ENCODE measurements at places on chromosomes 6 and 20.

- no peak for DNase-seq
These were observed 139.8 kb upstream of the BACH2 start for GRCh38 chr6:90436403-90436802.

DNA sequence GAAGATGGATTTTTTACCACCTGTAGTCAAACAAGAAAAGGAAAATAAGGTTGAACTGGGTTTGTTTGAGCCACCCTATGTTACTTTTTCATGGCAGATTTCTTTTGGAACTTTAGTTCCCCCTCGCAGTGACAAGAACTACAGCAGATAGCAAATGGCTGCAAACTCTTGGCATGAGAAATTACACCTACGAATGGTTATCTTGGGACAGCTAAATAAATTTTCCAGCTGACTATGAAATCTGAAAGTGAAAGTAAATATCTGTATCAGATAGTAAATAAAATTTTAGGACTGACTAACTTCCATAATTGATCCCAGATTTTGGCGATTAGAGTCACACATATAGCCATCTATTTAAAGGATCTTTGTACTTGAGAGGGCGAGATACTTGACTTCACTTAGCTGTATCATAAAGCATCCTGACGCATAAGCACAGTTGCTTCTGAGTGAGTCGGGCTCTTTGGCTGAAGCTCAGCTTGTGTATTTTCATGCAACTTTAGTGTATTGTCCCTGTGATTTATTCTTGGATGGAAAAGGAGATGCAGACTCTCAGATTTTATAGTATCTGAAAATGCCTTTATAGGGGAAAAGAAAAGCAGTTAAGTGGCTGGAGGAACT, 125.3 kb upstream of the B3GAT2 start:
- DNase-seq, result no peak

GRCh38 chr20:19823216-19823615, 65.2 kb downstream of the RIN2 start:
- no peak for DNase-seq

DNA sequence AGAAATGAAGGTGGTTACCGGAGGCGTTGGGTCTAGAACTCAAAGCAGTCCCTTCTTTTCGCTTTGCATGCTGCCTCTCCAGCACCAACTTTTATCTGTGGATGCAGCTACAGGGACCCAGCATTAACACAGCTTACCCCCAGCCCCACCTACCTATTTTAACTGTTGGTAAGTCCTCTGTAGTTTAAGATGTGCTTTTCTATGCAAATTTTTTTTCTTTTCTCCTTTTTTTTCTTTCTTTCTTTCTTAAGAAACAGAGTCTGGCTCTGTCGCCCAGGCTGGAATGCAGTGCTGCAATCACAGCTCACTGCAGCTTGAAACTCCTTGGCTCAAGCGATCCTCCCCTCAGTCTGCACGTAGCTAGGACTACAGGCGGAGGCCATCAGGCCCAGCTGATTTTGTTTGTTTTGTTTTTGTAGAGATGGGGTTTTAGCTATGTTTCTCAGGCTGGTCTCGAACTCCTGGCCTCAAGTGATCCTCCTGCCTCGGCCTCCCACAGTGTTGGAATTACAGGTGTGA, 6.5 kb upstream of the USP45 start:
- no peak for DNase-seq

GRCh38 chr6:55886185-55886836, 10.9 kb upstream of the BMP5 start:
- no peak for DNase-seq

DNA sequence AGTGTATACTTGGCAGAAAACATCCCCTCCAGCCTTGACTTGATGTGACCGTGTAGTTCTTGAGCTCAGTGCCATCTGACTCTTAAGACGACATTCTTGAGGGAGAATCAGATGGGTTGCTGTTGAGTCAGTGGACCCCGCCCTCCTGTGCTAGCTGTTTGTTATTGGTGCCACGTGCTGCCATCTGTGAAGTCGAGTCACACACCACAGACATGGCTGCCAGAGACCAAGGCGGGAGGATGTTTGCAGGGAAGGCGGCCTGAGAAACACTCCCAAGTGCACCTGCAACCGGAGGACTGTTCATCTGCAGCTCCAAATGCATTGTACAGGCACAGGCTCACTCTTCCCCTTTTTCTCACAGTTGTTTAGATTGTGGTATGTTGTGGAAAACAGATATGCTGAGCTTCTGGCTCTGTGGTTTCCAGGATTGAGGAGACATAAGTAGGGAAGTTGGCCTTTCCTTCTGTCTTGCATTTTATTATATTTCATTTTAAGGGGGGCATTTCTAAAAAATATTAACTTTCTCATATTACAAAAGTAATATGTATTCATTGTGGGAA, 345.3 kb upstream of the ZFP64 start:
- DNase-seq, result no peak

DNA sequence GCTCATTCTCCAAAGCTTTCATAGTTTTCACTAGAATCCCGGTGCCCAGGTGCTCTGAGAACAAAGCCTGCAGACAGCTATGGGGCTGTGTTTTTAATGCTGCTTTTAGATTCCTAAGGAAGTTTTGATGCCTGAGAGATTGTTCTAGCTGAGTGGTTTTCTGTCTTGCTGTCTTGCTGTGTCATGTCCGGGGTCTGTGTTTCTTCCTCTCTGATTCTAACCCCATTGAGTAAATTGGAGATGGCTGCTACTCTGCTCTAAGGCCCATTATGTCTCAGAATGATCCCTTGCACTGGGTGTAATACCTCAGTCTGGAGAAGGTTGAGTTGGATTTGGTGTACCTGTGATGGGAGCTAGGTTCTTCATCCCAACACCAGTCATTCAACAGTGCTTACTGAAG, 63.4 kb downstream of the ARID1B start:
- no peak for DNase-seq

DNA sequence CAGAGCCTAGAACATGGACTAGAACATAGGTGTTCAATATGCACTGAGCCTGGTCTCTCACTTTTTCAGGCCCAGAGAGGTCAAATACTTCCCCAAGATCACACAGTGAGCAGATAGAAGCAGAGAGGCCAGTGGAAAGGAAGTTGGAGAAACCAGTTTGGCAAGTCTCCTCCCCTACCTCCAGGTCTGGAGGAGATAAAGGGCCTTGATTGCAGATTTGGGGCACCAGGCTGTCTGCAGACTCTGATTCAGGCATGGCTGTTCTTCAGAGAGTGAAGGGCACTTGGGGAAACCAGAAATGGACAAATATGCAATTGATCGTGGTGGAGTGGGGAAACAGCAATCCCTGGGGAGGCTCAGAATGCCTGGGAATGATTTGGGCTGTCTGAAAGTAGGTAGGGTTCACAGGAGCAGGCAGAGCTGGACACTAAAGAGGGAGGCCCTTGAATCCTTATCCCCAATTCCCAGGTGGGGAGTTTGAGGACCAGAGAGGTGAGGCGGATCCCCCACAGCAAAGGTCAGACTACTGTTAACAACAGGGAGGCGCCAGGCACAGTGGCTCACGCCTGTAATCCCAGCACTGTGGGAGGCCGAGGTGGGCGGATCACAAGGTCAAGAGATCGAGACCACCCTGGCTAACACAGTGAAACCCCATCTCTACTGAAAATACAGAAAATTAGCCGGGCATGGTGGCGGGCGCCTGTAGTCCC, 2.3 kb downstream of the PEDS1 start:
- no peak for DNase-seq

GRCh38 chr6:137820425-137820824, 46.6 kb upstream of the TNFAIP3 start:
- no peak for DNase-seq

GRCh38 chr6:110509617-110510241, 33.3 kb upstream of the SLC22A16 start:
- DNase-seq, result no peak

GRCh38 chr20:41054070-41054846, 25.6 kb downstream of the TOP1 start:
- no peak for DNase-seq

DNA sequence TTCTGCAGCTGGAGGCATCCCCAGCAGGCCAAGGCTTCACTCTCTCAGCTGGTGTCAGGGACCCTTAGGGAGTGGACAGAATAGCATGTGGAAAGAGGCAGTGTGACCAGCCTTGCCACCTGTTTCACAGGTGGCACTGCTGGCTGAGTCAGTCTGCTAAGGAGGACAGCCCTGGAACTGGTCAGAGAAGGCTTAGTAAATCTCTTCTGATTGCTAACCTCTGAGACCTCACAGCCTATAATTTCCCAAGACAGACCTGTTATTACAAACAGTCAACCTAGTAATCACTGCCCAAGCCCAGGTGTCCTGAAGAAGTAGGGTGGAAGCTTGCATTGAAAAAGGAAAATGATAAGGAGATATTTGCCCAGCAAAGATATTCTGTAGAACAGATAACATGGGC, 26.4 kb upstream of the PAQR8 start:
- DNase-seq, result no peak

GRCh38 chr6:88174906-88175305, 8.8 kb upstream of the CNR1 start:
- DNase-seq, result no peak

- no peak for DNase-seq
These were observed 975 bp upstream of the PPT2 start for GRCh38 chr6:32152769-32153563.

DNA sequence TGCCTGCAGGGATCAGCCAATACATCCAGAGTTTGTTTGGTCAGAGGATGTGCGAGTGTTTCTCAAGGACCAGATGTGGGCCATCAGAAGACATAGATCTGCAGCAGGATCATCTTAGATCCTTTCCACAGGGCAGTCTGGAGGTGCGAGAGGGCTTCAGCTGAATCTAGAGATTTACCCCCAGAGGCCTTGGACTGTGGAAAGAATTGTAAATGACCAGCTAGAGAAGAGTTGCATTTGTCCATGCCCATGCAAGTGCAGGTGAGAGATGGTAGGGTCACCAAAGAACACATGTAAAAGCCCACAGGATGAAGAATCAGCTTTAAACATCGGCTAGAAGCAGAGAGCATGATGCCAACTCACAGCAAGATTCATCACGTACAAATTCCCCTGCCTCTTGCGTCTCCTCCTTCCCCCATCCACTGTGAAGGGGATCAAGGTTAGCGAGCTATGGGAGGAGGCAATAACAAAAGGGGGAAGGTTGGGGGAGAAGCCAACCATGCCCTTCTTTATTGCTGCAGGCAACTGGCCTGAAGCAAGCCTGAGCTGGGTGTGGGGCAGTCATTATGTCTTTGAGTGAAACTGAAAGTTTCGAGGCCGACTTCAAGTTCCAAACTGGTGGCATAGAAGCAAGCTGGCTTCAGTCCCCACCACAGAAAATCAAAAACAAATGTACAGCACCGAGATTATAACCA, 83.5 kb downstream of the SCML4 start:
- DNase-seq, result no peak

DNA sequence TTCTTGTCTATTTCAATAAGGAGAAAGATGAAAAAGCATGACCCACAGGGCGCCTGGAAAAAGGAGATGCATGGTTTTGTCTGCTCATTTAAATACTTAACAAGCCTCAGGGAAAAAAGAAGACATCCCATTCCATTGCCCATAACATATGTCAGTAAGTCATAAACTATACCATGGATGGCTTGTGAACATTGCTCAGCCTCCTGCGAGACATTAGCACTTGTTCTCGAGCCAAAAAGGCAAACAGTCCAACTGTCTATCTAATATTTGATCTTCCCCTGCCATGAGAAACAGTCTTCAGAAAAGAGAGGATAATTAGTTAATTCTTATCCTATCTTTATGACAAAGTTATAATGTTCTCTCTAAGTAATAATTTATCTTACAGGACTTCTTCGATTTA, 527.4 kb downstream of the HACE1 start:
- DNase-seq, result no peak

DNA sequence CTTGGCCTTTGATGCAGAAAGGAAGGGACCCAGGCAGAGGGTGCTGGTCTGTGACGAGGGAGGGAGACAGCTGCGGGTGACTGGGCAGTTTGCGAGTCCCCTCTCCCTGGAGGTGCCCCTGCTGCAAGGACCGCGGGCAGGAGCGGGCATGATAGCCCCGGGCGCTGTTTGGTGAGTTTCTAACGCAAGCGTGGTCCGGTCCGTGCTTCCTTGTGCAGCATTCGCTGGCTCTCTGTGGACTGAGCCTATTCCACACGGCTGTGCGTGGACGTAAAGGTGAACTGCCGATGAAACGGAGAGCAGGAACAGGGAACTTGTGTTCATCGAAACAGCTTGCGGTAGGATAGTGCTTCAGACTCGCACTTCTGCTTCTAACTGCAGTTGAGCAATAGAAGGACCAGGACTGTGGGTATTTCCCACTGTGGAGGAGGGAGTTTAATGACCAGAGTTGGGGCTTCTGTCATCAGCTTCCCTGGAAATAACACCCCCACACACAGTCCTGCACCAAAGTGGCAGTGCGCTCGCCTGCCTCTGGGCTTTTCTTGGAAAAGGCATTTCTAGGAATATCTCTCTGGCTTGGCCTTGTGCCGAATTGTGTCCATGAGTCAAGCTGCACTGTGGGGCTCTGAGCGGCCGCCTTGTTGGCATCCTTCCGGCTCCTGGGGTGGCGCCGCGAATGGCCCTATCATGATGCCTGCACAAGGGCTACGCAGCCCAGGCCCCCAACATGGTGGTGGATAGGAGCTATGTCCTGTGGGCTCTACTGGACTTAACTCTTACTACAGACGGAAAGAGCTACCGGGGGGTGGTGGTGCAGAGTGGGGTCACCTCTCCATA, 48.9 kb downstream of the DUSP22 start:
- DNase-seq, result no peak

GRCh38 chr20:48789781-48790472, 37.9 kb downstream of the PREX1 start:
- no peak for DNase-seq

DNA sequence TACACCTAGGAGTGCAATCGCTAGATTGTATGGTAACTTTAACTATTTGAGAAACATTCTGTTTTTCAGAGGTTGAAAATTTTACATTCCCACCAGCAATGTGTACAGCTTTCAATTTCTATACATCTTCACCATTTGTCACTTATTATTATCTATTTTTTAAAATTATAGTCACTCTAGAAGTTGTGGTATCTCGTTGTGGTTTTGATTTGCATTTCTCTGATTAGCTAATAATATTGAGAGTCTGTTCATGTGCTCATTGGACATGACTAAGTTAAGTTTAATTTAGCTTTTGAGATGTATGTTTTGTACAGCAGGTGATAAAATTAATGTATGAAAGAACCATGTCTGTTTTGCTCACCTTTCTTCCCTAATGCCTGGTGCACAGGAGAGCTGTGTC, 34.8 kb upstream of the PLCB1 start:
- DNase-seq, result no peak

GRCh38 chr6:15904651-15905376, 224.1 kb upstream of the MYLIP start:
- no peak for DNase-seq

GRCh38 chr20:49469060-49469459, 13.4 kb downstream of the KCNB1 start:
- DNase-seq, result no peak

- DNase-seq, result peak; percentile 31
These were observed 32.5 kb upstream of the ZNF184 start for GRCh38 chr6:27505209-27506027.

DNA sequence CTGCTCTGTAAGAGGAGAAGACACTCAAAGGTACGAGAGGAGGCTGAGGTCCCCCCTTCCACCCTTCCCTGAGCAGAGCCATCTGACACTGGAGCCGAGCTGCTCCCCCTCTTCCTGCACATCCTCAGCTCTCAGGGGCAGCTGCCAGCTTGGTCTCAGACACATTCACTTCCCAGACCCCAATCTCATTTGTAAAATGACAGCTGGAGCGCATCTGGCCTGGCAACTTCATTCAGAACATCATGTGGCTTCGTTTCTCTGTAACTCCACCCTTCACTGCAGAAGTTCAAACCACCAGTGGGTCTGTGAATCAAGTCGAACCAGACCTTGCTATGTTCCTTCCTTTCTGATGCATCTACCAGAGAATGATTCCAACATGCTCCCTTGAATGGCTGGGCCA, 145.6 kb upstream of the CDH4 start:
- DNase-seq, result no peak

Data from SHP77 treated with DMSO at 0.1 percent for 48 hours (cell line).